ENCODE measurements at places on chromosomes 3 and 15.

GRCh38 chr3:140917772-140918171 lies 23.9 kb upstream of the SLC25A36 start:
- DNase-seq: no peak

- DNase-seq: no peak
These were observed 755 bp downstream of the PTPN9 start for GRCh38 chr15:75578173-75578947.

DNA sequence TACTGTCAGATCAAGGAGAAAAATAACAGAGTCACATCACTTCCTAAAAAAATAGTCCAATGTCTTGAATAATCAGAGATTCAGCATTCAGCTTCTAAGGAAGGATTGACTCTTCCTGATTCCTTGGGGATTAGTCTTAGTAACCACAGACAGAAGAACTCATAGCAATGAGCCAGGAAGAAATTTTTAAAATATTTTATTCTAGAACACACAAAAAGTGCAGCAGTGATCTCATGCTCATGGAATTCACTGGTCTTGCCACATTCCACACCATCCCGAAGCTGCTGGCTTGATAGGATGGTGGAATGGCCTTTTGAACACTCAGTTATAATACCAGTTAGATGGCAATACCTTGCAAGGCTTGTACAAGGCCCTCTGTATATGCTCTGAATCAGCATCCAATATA lies 43.0 kb upstream of the ABI3BP start:
- peak; percentile 75 for DNase-seq

DNA sequence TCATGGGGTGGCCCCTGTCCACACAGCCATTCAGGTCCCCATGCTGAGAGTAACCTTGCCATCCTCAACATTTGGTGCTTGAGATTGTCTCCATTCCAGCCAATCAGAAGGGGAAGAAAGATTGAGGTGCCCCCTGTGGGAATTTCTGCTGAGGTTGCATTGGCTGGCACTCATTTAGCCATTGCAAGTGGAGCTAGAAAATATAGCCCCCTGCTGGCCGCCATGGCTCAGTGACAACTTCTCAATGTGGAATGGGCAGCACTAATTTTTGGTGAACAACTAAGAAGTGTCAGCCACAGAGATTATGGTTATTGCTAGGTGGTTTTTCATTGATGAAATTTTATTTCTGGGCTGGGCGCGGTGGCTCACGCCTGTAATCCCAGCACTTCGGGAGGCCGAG lies 22.0 kb downstream of the COL6A6 start:
- no peak for DNase-seq

- DNase-seq: no peak
These were observed 8.8 kb downstream of the NUP210 start for GRCh38 chr3:13411186-13411860.

DNA sequence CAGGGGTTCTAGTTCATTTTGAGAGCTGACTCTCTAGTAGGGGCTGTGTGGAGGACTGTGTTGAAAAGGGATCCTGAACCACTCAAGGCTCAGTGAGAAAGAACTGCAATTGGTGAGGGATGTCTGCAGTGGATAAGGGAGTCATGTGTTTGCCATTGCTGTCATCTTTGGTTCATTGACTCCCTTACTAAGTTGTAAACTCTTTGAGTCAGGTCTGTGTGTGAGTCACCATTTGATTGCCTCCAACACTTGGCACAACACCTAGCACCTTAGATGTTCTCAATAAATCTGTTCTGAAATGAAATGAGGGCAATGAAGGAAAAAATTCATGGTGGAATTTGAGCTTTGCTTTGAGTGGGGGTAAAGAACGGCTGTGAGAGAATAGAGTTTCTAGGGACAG lies 51.7 kb downstream of the PLS1 start:
- no peak for DNase-seq

- DNase-seq: peak; percentile 47
These were observed 221.2 kb downstream of the SNRPN start for GRCh38 chr15:25175789-25176615.

GRCh38 chr15:32669896-32670611 lies 28.5 kb downstream of the SCG5 start:
- DNase-seq: no peak

GRCh38 chr3:89362496-89362895 lies 255.1 kb downstream of the EPHA3 start:
- no peak for DNase-seq

DNA sequence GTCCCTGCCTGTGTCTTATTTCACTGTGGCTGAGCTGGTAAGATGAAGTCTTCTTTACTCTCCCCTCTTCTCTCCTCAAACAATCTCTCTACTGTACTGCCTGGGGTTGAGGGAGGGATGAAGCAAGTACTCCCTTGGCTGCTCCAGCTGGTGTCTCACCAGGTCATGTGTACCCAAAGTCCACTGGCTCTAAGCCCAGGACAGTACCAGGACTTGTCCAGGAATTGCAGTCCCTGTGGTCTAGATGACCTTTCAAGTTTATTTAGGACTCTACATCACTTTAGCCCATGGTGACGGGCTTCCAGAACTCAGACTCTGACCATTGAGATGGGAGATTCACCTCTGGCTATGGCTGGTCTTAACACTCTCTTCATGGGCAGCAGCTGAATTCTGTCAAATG lies 17.5 kb upstream of the SLC27A2 start:
- DNase-seq: no peak
